Chondrocyte (in vitro differentiated cells): ENCODE measurements at places on chromosomes 2 and 18.

- DNase-seq: no peak
- H3K4me3 ChIP-seq: no peak overlapping the region
- no peaks in the 10 kb centered on the region for H3K4me1 ChIP-seq
- H3K36me3 ChIP-seq: no peaks in the 10 kb centered on the region
- H3K27ac ChIP-seq: no peak overlapping the region
These were observed 121.8 kb downstream of the SPHKAP start for GRCh38 chr2:228059735-228060134.

DNA sequence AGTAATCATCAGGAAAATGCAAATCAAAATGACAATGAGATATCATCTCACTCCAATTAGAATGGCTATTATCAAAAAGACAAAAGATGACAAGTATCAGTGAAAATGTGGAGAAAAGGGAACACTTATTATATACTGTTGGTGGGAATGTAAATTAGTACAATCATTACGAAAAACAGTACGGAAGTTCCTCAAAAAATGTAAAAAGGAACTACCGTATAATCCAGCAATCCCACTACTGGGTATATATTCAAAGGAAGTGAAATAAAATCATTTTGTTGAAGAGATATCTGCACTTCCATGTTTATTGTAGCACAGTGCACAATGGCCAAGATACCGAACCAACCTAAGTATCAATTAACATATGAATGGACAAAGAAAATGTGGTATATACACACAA is 52.4 kb upstream of the TEX51 start:
- H3K36me3 ChIP-seq: no peaks in the 10 kb centered on the region
- H3K4me1 ChIP-seq: no peaks in the 10 kb centered on the region
- no peak overlapping the region for H3K4me3 ChIP-seq
- H3K27ac ChIP-seq: no peak overlapping the region
- no peak for DNase-seq

- no peak overlapping the region for H3K4me3 ChIP-seq
- DNase-seq: no peak
- no peaks in the 10 kb centered on the region for H3K27me3 ChIP-seq
These were observed 98.6 kb downstream of the MSH2 start for GRCh38 chr2:47501374-47502200.

- H3K4me3 ChIP-seq: no peak overlapping the region
- no peaks in the 10 kb centered on the region for H3K4me1 ChIP-seq
- no peaks in the 10 kb centered on the region for H3K27me3 ChIP-seq
- H3K27ac ChIP-seq: no peak overlapping the region
These were observed 614.9 kb downstream of the LRP1B start for GRCh38 chr2:141515931-141516330.

DNA sequence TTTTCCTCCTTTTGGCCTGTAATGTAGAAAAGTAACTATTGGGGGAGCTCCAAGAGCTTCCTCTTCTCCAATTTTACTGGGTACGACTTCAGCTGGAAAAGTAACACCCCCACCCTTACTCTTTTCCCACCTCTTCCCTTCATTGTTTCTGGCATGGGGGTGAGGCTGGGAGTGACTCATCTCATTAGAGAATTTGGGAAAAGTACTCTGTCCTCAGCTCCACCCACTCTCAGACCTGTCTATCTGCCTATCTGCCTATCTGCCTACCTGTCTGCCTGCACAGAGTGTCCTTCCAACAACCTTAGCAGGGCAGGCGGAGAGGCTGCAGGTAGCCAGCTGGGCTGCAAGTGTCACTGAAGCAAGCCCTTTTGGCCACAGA is 93.6 kb downstream of the EPHA4 start:
- no peak for DNase-seq
- no peaks in the 10 kb centered on the region for H3K27me3 ChIP-seq
- no peak overlapping the region for H3K4me3 ChIP-seq

GRCh38 chr2:145638675-145639074 is 1118.8 kb upstream of the ZEB2 start:
- H3K4me1 ChIP-seq: no peaks in the 10 kb centered on the region
- H3K36me3 ChIP-seq: no peaks in the 10 kb centered on the region
- no peak for DNase-seq
- H3K27me3 ChIP-seq: no peaks in the 10 kb centered on the region

- no peak for DNase-seq
- H3K4me3 ChIP-seq: peak overlapping the region; percentile 67
- H3K4me1 ChIP-seq: peaks cover 12% of the 10 kb centered on the region
- H3K27ac ChIP-seq: no peak overlapping the region
- peaks cover 1% of the 10 kb centered on the region for H3K36me3 ChIP-seq
These were observed 589 bp upstream of the SGPP2 start for GRCh38 chr2:222423632-222424275.

DNA sequence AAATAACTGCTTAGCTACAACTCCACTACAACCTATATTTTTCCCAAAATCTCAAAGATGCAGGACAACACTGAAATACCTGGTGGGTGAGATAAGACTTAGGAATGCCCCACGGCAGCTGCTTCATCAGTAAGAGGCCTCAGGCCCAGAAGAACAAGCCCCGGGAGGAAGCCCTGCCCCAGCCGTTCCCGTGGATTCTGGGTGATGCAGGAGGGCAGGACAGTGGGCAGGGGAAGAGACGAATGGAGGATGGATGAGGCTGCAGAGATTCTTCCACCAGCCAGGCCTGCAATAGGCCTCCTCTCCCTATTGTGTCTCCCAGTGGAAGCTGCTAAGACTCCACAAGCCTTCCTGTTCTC is 197.9 kb upstream of the HDAC4 start:
- no peaks in the 10 kb centered on the region for H3K36me3 ChIP-seq
- no peak overlapping the region for H3K4me3 ChIP-seq
- DNase-seq: no peak
- no peak overlapping the region for H3K27ac ChIP-seq
- H3K4me1 ChIP-seq: no peaks in the 10 kb centered on the region

DNA sequence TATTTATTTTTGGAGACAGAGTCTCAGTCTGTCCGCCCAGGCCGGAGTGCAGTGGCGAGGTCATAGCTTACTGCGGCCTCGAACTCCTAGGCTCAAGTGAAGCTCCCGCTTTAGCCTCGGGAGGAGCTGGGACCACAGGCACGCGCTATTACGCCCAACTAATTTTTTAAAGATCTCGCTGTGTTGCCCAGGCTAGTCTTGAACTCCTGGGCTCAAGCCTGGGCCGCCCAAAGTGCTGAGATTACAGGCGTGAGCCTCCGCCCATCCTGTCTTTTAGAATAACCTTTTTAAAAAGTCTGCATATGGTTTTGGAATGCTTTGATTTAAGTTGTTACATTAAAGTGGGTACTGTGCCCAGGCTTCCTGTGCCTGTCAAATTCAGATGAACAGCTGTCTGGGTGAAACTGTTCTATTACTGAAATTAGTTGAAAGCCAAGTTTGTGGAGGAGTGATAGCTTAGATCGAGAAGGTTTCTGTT is 944 bp downstream of the RAB3GAP1 start:
- peak overlapping the region; percentile 90 for H3K4me3 ChIP-seq
- DNase-seq: no peak
- H3K27ac ChIP-seq: peak overlapping the region; percentile 98
- H3K27me3 ChIP-seq: no peaks in the 10 kb centered on the region
- H3K36me3 ChIP-seq: peaks cover 1% of the 10 kb centered on the region

GRCh38 chr2:144498277-144498676 is 21.6 kb downstream of the ZEB2 start:
- H3K36me3 ChIP-seq: peaks cover 10% of the 10 kb centered on the region
- no peaks in the 10 kb centered on the region for H3K27me3 ChIP-seq

DNA sequence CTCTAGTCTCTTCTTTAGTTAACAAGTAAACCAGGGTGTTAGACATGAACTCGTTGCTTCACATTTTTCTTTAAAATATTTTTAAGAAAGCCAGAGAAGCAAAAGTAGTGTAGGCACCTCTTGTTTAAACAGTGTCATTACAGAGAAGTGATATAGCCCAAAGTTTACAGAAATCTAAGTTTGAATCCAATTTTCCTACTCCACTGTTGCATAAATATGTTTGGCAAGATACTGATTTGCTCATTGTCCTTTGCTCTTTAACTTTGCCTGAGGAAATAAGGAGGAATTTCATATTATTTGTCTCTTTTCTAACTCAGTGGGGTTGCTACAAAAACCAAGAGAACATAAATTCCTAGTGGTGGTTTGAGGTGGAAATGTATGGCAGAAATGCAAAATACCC is 81.1 kb downstream of the PAX3 start:
- no peak for DNase-seq
- no peaks in the 10 kb centered on the region for H3K4me1 ChIP-seq
- no peak overlapping the region for H3K4me3 ChIP-seq

DNA sequence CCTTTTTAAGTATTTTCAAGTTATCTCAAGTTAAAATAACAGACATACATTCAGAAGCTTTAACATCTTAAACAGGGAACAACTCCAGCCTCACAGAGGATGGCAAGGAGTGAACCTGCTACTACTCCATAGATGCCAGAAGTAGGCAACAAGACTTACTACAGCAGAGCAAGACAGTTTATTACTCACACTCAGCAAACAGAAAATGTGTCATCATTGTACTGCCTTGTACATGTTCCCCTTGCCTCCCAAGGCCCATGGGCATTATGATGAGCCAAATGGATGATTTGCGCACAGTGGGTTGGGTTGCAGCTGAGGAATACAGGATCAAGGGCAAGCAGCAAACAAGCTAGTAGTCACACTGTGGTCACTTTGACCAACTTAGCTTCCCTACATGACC is 80.6 kb upstream of the VRK2 start:
- H3K27ac ChIP-seq: no peak overlapping the region
- peaks cover 1% of the 10 kb centered on the region for H3K36me3 ChIP-seq
- H3K4me3 ChIP-seq: no peak overlapping the region
- H3K27me3 ChIP-seq: peaks cover 1% of the 10 kb centered on the region

DNA sequence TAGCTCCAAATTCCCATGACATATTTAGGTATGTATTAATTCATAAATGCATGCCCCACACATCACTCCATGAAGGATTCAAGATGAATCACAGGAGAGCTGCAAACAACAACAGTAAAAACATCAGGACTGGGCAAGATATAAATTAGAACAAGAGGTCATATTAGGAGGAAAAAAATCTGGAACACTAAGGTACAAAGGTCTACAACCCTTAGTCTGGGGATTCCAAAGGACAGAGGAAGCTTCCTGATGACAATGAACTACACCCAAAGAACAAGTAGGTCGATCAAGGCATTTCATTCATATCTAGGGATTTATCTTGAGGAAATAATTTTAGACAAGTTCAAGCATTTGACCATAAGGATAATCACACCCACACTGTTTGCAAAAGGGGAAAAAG is 14.5 kb downstream of the VPS4B start:
- peaks cover 20% of the 10 kb centered on the region for H3K36me3 ChIP-seq
- peaks cover 4% of the 10 kb centered on the region for H3K4me1 ChIP-seq
- no peak for DNase-seq

DNA sequence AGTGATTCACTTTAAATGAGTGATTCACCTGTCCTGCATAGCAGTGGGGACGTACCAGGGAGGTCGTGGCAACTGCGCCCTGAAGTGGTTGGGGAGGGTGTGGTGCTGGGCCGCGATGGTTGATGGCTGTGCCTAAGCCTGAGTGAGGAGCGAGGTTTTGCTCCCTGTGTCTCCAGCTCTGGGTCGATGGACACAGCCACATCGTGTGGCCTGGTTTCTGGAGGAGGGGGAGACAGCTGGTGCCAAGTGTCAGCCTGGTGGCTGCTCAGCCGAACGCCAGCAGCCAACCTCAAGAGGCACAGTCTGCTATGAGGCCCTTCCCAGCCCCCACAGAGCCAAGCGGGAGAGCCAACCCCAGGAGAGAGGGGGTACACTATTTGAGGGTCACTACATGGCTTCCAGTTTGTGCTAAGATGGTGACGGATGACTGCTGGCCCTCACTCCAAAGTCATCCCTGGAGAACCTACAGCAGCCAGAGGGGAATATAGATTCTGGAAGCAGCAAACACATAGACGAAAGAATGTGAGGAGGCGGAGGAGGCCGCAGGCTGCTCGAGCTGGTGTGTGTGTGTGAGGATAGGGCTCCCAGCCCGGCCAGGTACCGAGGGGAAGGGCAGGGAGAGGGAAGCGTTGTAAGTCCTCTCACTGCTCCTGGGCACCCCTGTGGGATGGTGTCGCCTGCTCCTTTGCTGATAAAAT is 58.6 kb upstream of the OTOF start:
- DNase-seq: no peak
- peaks cover 3% of the 10 kb centered on the region for H3K27me3 ChIP-seq
- H3K4me1 ChIP-seq: no peaks in the 10 kb centered on the region

- H3K4me1 ChIP-seq: peaks cover 3% of the 10 kb centered on the region
- H3K27ac ChIP-seq: no peak overlapping the region
- no peak overlapping the region for H3K4me3 ChIP-seq
- no peak for DNase-seq
- H3K36me3 ChIP-seq: peaks cover 1% of the 10 kb centered on the region
These were observed 75.5 kb upstream of the KLF7 start for GRCh38 chr2:207241198-207241597.

GRCh38 chr2:141137122-141137693 is 993.6 kb downstream of the LRP1B start:
- H3K4me1 ChIP-seq: no peaks in the 10 kb centered on the region
- no peaks in the 10 kb centered on the region for H3K36me3 ChIP-seq
- H3K27me3 ChIP-seq: no peaks in the 10 kb centered on the region
- no peak for DNase-seq
- no peak overlapping the region for H3K27ac ChIP-seq
- no peak overlapping the region for H3K4me3 ChIP-seq

DNA sequence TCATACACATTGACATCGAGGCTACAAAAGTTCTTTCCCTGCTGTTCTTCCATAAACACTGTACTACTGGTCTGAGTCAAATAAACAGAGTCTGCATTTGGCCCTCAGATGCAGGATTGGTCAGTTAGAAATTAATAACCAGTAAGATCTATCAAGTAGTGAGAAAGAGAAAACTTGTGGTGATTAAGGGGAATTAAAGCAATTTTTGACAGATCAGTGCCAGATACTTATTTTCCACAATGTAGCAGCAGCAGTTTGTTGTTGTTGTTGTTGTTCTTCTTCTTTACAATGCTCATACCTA is 85.0 kb downstream of the IKZF2 start:
- H3K27me3 ChIP-seq: no peaks in the 10 kb centered on the region
- H3K27ac ChIP-seq: no peak overlapping the region
- DNase-seq: no peak
- peaks cover 43% of the 10 kb centered on the region for H3K4me1 ChIP-seq

DNA sequence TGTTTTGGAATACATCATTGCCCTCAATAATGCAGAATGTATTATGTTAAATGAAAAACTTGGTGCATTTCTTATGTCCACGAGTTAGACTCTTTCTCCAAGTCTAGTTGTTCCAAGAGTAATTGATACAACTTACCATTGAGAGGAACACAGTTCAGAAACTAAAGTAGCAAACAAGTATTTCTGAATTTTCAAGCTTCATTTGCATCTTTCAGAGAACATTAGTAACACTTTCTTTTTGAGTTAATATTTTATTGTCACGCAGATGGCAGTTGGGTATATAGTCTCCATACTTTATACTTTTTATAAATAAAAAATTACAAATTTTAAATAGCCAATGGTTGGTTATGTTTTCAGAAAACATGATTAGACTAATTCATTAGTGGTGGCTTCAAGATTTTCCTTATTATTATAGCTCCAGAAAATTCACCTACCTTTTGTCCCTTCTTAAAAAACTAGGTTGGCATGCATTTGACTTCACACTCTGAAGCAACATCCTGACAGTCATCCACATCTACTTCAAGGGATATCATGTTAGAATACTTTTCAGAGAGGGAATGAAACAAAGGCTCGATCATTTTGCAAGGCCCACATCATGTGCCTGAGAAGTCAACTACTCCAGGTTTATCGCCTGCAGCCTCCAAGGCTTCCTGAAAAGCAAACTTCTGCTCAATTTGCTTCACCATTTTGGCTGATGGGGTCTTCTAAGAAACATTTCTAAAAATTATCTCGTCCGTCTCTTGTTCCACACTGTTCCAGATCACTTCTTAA is 29.9 kb downstream of the LYPD6B start:
- H3K36me3 ChIP-seq: no peaks in the 10 kb centered on the region
- DNase-seq: no peak
- H3K27ac ChIP-seq: peak overlapping the region; percentile 70
- H3K4me3 ChIP-seq: no peak overlapping the region
- H3K4me1 ChIP-seq: peaks cover 27% of the 10 kb centered on the region
